ENCODE measurements at places on chromosomes 1 and 21.

DNA sequence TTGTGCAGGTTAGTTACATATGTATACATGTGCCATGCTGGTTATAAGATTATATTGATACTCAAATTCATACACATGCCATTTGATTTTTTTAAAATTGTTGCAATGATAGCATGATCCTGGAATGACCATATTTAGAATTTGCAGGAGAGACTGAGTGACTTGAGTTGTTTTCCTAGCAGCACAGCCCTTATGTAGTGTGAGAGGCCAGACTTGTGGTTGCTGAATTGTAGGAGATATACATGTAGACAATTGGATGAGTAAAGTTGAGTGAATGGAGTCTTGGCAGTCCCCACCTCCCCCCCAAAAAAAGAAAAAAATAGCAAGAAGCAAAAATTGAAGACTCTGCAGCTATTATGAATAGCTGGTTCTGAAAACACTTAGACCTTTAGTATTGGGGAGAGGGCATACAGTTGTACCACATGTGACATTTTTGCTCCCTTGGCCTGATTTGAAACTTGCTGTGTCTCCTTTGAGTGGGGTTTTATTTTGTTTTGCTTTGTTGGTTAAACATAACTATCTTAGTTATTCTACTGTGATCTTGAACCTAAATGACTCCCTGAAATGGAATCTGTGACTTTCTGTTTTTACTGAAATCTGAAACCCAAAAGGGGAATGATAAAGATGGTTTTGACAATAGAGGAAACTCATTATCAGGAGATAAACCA is 280.3 kb downstream of the HMCN1 start:
- no peak for DNase-seq

DNA sequence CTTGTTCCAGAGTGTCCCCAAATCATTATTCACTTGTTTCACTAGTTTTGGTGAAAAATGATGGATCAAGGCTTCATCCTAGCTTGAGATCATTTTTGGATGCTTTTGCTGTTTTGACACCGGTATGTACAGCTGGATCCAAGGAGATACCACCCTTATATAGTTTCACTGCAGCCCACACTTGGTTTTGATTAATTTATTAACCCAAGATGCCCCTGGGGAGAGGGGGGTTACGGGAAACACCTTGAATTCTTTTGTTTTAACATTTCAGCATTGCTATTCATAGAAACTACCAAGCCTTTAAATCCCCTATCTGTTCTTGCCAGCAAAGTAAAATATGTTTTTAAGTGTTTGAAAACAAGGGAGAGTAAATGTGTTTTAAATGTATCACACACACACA is 457.7 kb upstream of the RUNX1 start:
- DNase-seq, result no peak

GRCh38 chr1:74822851-74823401 is 90.0 kb downstream of the TYW3 start:
- no peak for DNase-seq

DNA sequence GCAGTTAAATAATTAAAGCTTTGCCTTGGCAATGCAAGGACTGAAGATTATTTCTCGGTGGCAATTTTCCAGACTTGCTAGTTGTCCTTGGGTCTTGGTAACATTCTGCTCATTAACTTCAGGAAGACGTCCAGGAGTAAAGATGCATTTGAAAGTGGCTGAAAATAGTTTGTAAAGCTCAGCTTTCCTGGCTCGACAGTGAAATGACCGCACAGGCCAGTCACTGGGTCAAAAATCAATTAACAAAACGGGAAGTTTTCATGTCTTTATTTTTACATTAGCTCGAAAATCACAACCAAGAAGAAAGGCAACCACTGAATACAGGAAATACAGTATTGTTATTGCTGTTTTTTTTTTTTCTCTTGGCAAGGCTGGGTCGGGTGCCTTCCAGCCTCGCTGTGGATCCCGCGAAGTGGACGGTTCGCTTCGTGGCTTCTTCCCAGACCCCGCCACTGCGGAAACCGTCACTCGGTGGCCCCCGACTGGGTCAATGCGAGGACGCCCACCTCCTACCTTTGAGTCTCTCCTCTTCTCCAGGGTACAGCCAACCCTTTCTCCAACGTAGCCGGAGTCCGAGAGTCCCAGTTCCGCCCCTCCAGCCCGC is 479 bp upstream of the SNX7 start:
- DNase-seq, result no peak

DNA sequence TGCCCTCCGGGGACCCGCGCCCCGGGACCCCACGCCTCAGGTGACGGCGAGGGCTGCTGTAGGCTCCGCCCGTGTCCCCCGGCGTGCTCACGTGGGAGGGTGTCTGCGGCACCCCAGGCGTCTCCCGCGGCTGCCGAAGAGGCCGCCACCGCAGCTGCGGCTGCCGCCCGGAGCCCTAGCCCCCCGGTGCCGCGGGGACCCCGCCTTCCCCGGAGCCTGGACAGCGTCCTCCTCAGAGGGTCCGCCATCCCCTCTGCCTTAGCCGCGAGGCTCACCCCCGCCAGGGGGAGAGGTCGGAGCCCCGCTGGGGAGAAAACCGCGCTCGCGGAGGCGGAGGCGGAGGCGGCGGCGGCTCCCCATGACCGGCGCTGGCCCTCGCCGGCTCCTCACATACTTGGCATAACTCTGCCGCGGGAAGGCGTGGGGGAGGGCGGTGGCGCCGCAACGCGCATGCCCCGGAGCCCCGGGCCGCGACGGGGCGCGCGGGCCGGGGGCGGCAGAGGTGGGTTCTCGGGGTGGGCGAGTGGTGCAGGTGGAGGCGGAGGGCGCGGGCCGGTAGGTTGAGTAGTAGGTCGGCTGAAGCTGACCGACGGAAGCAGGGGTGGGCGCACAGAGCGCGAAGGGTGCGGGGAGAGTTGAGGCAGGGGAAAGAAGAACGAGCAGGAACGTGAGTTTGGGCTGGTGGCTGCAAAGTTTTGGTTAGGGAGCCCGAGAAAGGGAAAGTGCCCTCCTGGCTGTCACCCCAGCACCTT is 700 bp upstream of the SYDE2 start:
- DNase-seq, result peak; percentile 82

DNA sequence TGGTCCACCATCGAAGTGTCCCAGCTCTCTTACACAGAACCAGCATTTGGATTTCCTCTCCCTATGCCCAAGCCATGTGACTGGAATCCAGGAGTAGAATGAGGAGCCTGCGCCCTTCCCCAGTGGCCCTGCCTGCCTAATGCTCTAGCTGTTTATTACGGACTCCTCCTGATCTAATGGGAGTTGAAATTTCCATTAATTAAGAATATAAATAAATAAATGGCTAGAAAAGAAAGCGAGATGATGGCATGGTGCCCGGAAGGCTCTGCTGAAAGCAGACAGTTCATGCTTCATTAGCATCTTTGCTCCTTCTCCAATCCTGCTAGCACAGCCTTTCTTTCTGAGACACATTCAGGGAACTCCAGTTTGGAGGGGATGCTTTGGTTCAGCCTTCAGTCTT is 216.2 kb downstream of the SEC16B start:
- no peak for DNase-seq

GRCh38 chr1:11056504-11056903 is 3.3 kb downstream of the SRM start:
- DNase-seq, result no peak

GRCh38 chr1:169697755-169698154 is 13.7 kb downstream of the SELL start:
- no peak for DNase-seq

DNA sequence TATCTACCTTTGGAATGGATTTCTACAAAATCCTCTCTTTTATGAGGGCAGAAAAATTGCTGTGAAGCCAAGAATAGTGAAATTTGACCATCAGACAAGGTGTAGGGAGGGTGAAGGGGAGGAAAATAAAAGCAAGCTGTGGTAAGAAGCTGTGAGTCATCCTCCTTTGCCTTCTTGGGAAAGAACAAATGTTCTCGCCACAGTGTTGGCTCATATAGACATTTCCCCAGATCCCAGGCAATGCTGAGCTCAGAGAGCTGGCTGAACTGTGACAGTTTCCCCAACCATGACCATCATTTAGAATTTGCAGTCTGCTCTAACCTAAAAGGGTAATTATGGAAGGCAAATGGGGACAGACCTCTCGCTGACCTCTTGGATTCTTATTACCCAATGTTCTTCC is 235.4 kb downstream of the PBX1 start:
- no peak for DNase-seq

GRCh38 chr1:112501810-112502641 is 6.7 kb upstream of the WNT2B start:
- peak; percentile 36 for DNase-seq

GRCh38 chr21:42840411-42841155 is 38.8 kb downstream of the WDR4 start:
- DNase-seq, result no peak

DNA sequence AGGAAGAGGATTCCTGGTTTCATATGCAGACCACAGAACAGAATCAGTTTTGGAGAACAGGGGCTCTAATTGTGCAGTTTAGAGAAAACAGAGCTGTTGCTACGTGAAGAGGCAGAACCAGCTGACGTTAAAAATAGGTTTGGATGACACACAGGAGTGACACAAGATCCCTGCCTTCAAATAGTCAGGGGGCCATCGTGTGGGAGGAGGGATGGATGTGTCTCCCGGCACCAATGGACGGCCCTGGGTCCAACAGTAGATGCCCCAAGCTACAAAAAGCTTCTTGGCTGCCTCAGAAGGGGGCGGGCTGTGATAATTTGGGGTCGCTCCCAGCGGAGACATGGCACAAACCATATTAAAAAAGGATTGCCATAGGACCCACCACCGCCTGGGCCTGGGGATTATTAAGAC is 87.8 kb downstream of the MRPL37 start:
- no peak for DNase-seq

DNA sequence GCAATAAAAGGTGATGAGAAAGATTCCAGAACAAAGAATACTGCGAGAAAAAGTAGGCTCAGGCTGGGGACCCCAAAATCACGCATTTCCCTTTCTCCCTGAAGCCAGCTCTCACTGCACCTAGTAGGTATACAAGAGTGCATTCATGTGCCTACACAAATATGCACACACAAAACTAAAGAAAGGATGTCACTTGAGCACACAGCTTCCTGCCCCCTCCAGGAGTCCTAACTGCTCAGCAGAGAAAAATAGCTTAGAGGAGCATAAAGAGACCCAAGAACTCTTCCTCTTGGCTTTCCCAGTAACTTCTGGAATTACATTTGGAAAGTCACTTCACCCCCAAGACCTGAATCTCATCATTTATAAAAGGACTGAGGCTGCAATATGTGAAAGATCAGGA is 38.0 kb downstream of the JAK1 start:
- DNase-seq, result no peak

- DNase-seq, result peak; percentile 79
Measured at GRCh38 chr1:154961207-154962155, at the start of gene PYGO2. PYGO2 (minus strand) TSS chr1:154961782; CDS start chr1:154961576, 206 bp downstream.

- no peak for DNase-seq
Measured at GRCh38 chr21:32448803-32449594, 36.5 kb downstream of the EVA1C start.

- DNase-seq, result no peak
Measured at GRCh38 chr21:31273278-31273677, 70.8 kb downstream of the TIAM1 start.

- no peak for DNase-seq
Measured at GRCh38 chr1:56064705-56065104, 514.7 kb downstream of the PLPP3 start.

DNA sequence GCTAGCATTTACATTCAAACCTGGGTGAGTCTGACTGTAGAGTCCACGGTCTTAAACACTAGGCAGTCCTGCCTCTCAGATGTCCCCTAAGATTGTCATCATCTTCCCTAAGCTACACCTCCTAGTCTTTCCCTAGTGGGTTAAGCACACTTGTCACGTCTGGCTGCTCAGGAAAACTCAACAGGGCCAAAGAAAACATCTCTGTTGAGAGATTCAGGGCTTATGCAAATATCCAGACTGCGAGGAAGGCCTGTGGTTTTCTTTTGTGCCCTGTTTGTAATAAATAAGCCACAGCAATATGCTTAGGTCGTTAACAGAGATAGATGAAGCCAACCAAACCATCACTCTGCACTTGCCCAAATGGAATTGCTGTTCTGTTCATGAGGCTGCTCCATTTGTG is 472.6 kb upstream of the DEPDC1 start:
- DNase-seq, result no peak

GRCh38 chr1:164905869-164906268 is 346.9 kb downstream of the PBX1 start:
- DNase-seq, result no peak

GRCh38 chr1:96418969-96419368 is 302.6 kb upstream of the PTBP2 start:
- no peak for DNase-seq

GRCh38 chr1:241706257-241706656 is 54.2 kb downstream of the WDR64 start:
- DNase-seq, result no peak

GRCh38 chr1:177863796-177864195 is 106.1 kb downstream of the SEC16B start:
- no peak for DNase-seq

GRCh38 chr1:61618755-61619154 is 106.2 kb downstream of the TM2D1 start:
- no peak for DNase-seq

- DNase-seq, result peak; percentile 37
Measured at GRCh38 chr1:117735045-117735992, 129.5 kb downstream of the TENT5C start.

GRCh38 chr1:224069138-224069537 is 44.8 kb upstream of the FBXO28 start:
- no peak for DNase-seq

- DNase-seq, result no peak
Measured at GRCh38 chr1:212473729-212474128, 41.0 kb downstream of the NENF start.

GRCh38 chr1:153984123-153984894 is 1.8 kb downstream of the RAB13 start:
- DNase-seq, result no peak

- DNase-seq, result no peak
Measured at GRCh38 chr1:164689672-164690511, 130.9 kb downstream of the PBX1 start.

- no peak for DNase-seq
Measured at GRCh38 chr1:161884475-161884874, 118.4 kb downstream of the ATF6 start.

DNA sequence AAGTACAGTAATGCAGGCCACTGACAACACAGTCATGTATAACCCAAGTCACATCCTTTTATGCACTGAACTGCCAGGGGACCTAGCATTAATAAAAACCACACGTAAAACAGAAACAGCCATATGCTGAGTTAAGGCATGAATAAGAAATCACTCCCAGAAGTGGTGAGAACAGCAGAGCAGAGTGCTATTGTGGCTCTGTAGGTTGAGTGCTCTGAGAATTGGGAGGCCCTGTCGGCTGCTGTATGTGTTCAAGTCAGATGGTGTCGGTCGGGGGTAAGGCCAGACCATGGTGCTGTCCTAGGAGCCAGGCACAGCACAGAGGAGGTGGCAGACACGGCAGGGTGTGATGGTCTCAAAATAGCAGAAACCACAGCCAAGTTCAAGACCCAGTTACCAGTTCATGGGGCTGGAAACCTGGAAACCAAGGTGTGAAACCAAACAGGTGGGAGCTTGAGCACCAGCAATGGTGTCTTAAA is 126.6 kb upstream of the COA6 start:
- no peak for DNase-seq

- DNase-seq, result no peak
Measured at GRCh38 chr1:205954819-205955404, 11.7 kb upstream of the SLC26A9 start.

- no peak for DNase-seq
Measured at GRCh38 chr1:66852870-66853269, 51.8 kb upstream of the INSL5 start.

Measured in central memory CD4-positive, alpha-beta T cell (primary cell).